Activated naive CD4-positive, alpha-beta T cell (primary cell): ENCODE measurements at places on chromosomes 2 and 18.

- no peak for DNase-seq
Observed at GRCh38 chr2:8277921-8278571, 403.8 kb upstream of the ID2 start.

GRCh38 chr18:62721839-62722795 lies 6.8 kb downstream of the PHLPP1 start:
- DNase-seq = no peak

DNA sequence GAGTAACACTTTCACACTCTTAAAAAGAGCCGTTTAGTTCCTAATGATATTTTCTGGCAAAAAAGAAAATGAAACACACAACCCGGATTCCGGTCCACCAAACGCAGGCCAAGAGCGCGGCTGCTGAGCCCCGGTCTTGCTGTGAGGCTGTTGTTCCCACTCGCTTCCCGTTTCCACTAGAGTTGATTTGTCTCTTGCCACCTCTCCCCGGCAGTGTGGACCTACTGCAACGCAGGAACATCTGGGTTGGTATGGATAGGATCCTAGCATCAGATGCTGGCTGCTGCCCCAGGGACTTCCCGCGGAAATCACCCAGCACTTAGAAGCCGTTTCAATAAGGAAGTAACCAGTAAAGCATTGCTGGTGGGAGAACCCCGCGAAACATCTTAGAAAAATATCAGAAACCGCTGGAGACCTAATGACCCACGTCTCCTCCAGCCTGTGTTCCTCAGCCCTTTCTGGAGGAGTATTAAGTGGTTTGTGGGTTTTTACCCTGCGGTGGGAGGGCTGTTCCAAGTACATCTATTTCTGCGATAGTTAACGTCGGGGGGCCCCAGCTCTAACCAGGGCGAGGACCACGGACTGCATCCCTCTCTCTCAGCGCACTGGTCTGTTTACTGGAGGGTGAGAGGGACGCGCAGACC lies 939 bp downstream of the DOCK10 start:
- no peak for DNase-seq

GRCh38 chr2:135132314-135132713 lies 80.2 kb downstream of the RAB3GAP1 start:
- DNase-seq = no peak
